ENCODE measurements at places on chromosomes 4 and X.

- DNase-seq: no peak
Measured at GRCh38 chrX:17788956-17789562, 51.8 kb downstream of the SCML1 start.

GRCh38 chr4:3393171-3393570 lies 48.6 kb upstream of the HGFAC start:
- DNase-seq: no peak

- DNase-seq: no peak
Measured at GRCh38 chrX:25755194-25755593, 382.9 kb upstream of the MAGEB18 start.

GRCh38 chrX:65758505-65758904 lies 91.1 kb downstream of the MSN start:
- no peak for DNase-seq

DNA sequence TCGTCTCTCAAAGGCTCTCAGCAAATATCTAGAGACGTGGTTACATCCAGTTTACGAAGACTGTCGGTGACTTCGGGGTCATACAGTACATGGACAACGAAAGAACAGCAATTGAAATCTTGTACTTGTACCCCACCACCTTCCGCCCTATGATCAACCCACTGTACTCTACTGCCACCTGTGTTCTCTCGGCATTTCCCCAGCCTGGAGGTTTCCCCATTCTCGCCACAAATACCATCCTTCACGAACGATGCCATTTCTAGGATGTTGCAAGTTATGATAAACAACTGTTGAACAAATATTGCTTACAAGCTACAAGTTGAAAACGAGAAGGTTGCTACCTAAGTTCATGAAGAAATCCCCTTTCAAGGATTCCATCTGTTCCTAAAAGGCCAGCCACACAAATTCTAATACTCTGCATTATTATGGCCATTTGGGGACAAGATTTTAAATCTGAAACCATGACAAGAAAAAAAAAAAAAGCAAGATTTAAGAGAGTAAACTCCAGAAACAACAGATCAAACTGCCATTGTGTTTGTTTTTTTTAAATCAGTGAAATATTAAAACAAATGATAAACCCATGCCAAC lies 1.6 kb downstream of the APBB2 start:
- peak; percentile 18 for DNase-seq

GRCh38 chr4:69601065-69601464 lies 38.4 kb downstream of the UGT2A2 start:
- no peak for DNase-seq

DNA sequence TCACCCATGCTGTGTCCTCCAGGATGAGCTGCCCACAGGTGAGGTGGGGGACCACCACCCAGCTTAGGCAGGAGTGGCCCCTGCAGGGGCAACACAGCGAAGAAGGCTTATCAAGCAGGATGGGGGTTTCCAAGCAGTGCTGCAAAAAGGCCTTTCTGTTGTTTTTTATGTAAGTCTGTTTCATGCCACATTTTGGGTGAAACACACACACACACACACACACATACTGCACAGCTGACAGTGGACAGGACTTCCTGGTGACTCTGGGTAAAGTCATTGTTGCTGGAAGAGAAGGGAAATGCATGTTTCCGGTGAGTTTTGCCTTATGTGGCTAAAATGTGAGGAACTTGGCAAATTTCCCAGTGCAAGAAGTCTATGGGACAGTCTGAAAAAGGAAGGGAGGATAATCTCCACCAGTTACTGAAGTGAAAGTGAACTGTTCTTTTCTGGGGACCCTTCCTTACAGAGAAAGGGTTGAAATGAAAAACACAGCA lies 119.2 kb downstream of the IRF2 start:
- DNase-seq: peak; percentile 12

- DNase-seq: no peak
Measured at GRCh38 chrX:134821901-134822300, 163.6 kb upstream of the PLAC1 start.

- DNase-seq: no peak
Measured at GRCh38 chr4:102441978-102442911, 58.9 kb upstream of the NFKB1 start.

DNA sequence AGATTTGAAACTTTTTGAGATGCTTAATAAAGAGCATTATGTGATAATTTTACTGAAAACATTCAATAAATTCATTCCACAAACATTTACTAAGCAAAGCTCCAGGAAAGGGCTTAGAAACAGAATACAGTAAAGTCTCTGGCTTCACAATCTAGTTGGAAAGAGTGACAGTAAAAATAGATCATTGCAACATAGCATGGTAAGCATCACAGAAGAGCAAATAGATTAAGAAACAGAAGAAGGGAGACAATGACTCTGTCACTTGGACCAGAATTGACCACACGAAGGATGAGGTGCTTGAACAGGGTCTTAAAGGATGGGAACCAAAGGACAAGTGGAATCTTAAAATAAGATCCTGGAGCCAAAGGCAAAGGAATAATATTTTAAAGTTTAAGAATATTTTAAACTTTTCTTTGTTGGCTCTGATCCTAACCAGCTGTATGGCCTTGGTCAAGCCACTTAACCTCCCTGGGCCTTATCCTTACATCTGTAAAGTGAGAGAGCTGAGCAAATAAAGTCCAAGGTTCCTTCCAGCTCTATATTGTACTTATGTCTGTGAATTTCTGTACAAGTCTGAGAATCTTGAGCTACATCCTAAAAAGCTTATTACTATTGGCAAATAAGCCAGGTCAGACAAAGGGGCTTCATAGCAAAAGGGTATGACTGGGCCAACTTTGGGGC lies 33.9 kb downstream of the SEC24D start:
- no peak for DNase-seq

DNA sequence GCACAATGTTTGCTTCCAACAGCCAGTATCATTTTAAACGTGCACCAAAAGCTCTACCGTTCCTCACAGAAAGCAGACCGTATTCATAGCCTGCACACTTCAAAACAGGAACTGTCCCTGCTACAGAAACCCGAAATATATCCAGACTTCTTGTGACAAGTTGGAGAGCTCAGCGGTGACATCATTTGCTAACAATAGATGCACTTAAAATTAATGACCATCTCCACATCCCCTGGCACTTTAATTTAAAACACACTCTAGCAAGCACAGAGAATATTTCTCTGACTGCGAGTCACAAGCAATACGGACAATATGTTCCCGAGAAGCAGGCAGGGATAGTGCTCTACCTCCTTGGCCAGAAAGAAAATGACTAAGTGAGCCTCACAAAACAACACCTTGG lies 2.5 kb downstream of the NYX start:
- DNase-seq: no peak
